ENCODE measurements at places on chromosomes 6 and 20.

GRCh38 chr6:168741942-168742782, 301.2 kb downstream of the SMOC2 start:
- DNase-seq = peak; percentile 58

DNA sequence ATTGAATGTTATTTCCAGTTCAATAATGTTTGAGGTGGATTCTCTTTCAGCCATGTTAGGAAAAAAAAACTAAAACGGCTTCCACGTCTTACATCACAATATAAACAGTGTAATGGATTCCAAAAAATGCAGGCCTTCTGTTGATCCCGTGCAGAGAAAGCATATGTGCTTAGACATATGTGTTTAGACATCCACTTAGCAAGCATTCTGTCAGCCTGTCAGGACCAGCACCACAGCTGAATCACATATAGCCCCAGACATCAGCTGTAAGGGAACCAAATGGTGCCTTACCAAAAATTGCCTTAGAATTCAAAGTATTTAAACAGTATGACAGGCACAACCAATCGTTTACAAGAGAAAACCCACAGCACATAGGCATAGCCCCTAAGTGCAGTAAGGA, 304.9 kb downstream of the EYA4 start:
- DNase-seq = no peak

DNA sequence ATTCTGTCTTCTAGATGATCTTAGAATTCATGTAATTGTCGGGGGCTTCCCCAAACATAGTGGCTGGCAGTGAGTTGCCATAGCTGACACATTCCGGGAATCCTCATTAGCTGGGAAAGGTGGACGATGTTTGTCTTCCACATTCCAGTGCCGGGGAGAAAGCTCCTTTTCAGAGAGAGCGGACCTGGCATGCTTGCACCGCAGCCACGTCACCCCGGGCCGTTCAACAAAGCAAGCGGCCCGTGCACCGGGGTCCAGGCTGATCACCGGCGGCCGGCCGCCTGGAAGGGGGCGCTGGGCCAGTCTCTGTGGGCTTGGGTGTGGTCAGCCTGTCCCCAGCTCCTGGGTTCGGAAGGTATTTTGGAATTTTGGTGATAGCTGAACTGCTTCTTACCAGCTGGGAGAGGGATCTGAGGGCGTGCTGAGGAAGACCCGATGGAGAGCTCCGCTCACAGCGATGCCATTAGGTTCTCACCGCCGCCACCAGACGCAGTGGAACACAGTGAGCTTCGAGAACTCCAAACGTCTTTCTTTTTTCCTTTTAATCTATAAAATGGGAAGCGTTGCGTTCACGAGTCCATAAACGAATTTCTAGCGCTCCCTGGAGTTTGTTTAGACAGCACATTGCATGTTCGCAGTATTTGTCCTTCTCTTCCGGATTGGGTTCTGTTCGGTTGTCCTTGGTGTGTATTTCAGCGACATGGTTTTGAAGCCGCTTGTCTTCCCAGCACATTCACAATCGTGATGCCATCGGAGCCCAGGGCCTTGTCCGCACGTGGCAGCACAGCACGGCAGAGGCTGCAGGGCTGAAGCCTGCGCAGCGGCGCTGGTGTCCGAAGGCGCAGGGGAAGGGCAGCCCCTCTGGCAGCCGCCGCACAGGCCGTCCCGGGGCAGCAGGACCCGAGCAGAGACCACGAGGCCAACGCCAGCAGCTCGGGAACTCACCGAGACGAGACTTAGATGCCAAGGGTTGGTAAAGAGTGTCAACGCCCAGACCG, 557.6 kb downstream of the QKI start:
- DNase-seq = no peak

GRCh38 chr20:45047581-45048119, 53.3 kb downstream of the KCNS1 start:
- DNase-seq = no peak

DNA sequence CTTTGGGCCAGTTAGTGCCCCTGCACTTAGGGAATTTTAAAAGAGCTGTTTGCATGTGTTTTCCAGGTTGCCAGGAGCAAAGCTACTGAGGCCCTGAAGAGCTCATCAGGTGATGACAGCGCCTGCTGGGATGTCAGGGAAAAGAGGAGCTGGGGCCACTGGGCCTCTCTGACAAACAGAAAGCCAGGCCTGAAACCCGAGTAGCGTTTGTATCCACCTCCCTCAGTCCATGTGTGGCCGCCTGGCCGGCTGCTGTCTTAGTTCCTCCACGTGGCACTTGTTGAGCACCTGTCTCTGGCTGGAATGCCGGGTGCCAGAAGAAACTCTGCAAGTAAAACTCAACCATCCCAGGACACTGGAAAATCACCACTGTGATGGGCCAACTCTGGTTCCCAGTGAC, 601.2 kb downstream of the CDH26 start:
- DNase-seq = no peak

GRCh38 chr6:167410462-167410861, 85.6 kb downstream of the TTLL2 start:
- DNase-seq = no peak

DNA sequence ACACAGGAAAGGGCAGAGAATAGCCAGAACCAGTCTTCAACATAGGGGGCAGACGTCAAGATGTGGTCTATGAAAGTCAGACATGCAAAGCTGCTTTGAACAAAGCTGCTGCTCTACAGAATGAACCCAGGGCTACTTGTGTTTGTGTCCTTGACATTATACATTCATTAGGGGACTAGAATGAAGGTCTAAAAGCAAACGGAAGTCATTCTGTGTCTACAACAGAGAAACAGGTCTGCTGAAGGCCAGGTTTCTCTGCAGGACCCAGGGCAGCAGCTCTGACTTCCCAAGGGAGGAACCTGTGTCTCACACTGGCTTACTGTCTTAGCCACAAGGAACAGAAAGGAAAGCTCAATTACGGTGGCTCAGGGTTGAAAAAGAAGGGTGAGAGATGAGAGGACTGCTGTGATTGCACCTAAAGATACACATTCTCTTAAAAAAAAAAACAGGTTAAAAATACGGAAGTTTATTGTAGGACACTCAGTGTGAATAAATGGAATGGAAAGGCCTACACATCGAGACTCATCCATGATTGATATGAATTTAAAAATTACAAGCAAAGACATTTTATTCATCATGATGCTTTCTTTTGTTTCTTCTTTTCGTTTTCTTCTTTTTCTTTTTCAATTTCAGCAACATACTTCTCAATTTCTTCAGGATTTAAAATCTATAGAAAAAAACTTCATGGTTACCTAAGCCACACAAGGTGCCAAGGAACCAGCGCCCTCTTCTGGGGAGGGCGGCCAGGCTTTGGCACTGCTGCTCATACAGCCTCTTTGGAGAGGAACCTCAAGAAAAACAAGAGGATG, 6.7 kb downstream of the PSMA7 start:
- DNase-seq = peak; percentile 60

GRCh38 chr6:121596441-121596840, 161.0 kb downstream of the GJA1 start:
- no peak for DNase-seq

DNA sequence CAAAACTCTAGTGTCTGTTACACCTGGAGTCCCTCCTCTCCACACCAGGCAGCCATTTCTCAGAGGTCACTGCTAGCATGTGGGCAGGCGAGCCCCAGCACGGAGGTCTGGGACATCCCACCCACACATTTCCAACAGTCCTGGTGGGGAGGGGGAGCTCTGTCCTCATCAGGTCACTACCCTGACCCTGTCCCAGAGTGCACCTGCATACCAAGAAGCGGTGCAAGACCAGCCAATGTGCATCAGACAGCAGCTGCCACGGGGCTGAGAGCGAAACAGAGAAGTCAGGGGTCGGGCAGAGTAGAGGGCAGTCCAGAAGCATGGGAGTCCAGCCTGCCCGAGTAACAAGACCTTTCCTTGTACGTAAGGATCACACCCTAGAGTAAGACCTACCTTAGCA, 71.1 kb downstream of the TAF4 start:
- DNase-seq = no peak

DNA sequence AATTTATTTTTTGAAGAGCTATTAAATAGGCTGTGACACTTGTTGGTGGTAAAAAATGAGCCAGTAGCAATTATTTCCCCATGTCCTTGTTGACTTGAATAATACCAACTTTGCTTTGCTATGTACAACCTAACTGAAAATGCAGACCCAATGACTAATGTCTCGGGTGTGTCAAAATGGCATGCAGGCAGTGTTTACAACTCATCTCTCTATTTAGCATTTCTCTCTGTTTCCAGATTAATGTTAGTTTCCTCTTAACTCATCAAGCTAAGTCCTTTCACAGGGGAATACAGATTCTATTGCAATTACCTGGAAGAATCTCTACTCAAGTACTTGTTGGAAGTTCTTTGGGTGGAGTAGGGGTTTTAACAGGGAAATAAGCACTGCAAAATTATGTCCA, 504.4 kb downstream of the BCKDHB start:
- no peak for DNase-seq

GRCh38 chr20:57097245-57097915, 169.1 kb downstream of the BMP7 start:
- no peak for DNase-seq

GRCh38 chr6:3194535-3195419, 32.7 kb downstream of the TUBB2B start:
- peak; percentile 89 for DNase-seq

- DNase-seq = no peak
These were observed 491.0 kb downstream of the NKAIN2 start for GRCh38 chr6:124294574-124295200.

- DNase-seq = no peak
These were observed 51.1 kb downstream of the AGPAT4 start for GRCh38 chr6:161222706-161223234.

- no peak for DNase-seq
These were observed 201.0 kb upstream of the STXBP5 start for GRCh38 chr6:147003186-147003585.

DNA sequence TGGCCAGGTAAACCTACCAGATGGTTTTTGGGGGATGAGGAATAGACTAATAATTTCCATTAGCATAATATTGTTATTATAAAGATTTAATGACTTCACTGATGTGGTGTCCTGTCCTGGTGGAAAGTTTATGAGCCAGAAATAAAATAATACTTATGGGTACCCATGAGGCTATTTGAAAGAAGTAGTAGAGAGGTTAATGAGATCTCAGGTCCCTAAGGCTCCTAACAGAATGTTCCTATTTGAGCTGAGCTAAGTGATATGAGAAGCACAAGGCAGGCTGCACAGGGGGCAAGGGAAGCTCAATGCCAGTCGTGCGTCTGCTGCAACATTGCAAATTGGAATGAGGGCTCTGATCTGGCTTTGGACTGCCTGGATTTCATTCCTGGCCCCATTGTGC, 174.1 kb downstream of the BMP2 start:
- no peak for DNase-seq

- no peak for DNase-seq
These were observed 1.4 kb upstream of the STX11 start for GRCh38 chr6:144148886-144149285.

DNA sequence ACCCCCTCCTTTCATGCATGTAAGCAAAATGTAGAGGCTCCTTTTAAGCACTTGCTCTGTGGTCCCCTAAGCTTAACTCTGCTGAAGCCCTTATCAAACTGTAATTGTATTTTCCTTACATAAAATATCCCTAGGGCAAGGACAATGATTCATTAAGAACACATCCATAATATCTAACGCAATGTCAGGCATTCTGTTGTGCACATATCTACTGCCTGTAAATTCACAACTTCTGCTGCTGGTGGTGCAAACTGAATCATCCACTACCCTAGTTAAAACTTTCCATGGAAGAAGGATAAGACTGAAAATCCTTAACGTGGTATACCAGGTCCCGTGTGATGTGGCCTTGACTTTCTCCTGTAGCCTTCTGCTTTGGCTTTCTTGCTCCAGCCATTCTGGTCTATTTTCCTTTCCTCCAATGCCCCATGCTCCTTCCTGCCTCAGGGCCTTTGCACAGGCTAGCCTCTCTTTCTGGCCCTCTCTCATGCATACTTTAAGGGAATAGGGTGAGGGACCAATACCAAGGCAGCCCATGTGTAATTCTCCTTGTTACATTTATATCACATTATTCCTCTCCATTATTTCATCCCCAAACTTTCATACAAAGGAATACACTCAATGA, 113.6 kb upstream of the ZFP64 start:
- DNase-seq = no peak

- no peak for DNase-seq
These were observed 1.0 kb upstream of the NXT1 start for GRCh38 chr20:23349338-23350195.

DNA sequence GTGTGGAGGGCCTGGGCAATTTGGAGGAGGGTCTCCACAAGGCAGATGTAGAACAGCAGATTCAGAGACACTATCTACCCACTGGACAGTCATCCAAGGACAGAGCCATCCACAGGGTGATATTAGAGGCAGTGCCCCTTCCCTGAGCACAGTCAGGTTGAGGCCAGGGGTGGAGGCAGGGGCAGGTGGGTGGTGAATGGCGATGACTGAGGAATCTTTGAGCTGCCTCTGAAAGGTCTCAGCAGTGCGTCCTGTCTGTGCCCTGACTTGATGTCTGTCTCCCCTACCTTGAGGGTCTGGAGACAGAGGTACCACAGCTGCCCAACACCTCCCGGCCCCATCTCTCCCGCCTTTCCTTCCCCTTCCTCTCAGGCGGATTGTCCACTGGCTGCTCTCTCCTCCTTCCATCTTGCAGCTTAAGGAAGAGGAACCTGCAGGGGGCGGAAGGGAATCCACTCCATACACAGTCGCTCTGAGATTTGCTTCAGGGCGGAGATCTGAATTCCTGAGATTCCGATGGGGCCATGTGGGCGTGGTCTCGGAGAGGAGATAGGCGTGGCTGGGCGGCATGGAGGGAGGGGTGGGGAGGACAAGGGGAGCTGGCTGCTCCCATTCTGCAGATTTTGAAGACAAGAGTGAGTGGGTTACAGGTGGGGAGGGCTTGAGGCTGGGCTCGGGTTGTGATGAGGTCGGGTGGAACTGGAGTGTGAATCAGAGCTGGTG, 1.7 kb downstream of the MUCL3 start:
- DNase-seq = no peak

DNA sequence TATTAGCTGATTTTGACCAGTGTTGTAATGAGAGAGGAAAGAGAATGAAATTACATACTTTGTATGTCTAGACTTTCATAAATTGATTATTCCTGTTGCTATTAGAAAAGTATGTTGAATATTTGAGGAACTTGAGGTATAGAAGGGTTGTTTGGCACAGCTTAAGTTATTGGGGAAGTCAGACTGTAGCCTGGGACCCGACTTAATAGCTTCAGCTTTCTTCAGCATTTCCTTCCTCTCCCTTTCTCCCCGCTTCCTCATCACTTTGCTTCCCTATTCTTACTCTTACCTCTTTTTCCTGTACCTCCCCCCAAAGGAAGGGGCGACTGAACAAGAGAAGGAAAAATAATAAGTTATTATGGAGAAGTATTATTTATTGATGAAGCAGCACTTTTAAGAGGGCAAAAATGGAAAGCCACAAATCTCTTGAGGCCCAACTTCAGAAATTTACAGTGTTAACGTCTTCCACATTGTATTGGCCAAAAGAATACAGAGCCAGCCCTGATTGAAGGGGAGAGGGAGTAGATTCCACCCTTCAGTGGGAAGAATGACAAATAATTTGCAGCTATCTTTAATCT, 7.4 kb downstream of the SENP6 start:
- peak; percentile 78 for DNase-seq
